ENCODE measurements at places on chromosomes 16 and 17. TPM values are rescaled to one million over a fixed set of nuclear protein-coding genes. Genes with fewer than 3 reads are reported as not detected.

Gene RDM1
- 0.32 TPM for total RNA-seq

Gene FSCN2
- 3.4 TPM for total RNA-seq

Gene UBALD2
- 3.4 TPM for total RNA-seq

Gene CCL4L2
- not detected for total RNA-seq

Gene KCNH6
- not detected for total RNA-seq

Gene IL17C
- total RNA-seq = not detected

Gene FOXL1
- total RNA-seq = 2.3 TPM

Gene ABI3
- not detected for total RNA-seq

Gene NACA2
- total RNA-seq = 0.13 TPM

Gene KRT27
- total RNA-seq = not detected

Gene RND2
- 0.78 TPM for total RNA-seq

Gene PMP22
- 189 TPM for total RNA-seq

Gene TBC1D26
- 0.11 TPM for total RNA-seq

Gene PRKCB
- total RNA-seq = 0.11 TPM

Gene AP2B1
- total RNA-seq = 155 TPM

Gene CES1
- 3.7 TPM for total RNA-seq

Gene TPPP3
- total RNA-seq = 0.22 TPM

Gene KRTAP16-1
- not detected for total RNA-seq

Gene TERB1
- 0.22 TPM for total RNA-seq

Gene HOXB4
- total RNA-seq = not detected

Gene FGF11
- 0.91 TPM for total RNA-seq

Gene KCNH4
- not detected for total RNA-seq

Gene SLC12A3
- not detected for total RNA-seq

Gene CCNF
- 9.9 TPM for total RNA-seq

Gene TCF25
- total RNA-seq = 179 TPM

Gene SLC52A1
- total RNA-seq = not detected

Gene KLHL10
- total RNA-seq = 0.13 TPM

Gene AANAT
- not detected for total RNA-seq
